Effector memory CD4-positive, alpha-beta T cell (primary cell): ENCODE measurements at places on chromosomes 12 and 14.

GRCh38 chr14:100141098-100141497 lies 18.3 kb downstream of the DEGS2 start:
- peaks cover 85% of the 10 kb centered on the region for H3K36me3 ChIP-seq
- no peak overlapping the region for H3K27ac ChIP-seq
- no peak for DNase-seq
- H3K4me1 ChIP-seq, result no peaks in the 10 kb centered on the region
- no peaks in the 10 kb centered on the region for H3K27me3 ChIP-seq

- no peaks in the 10 kb centered on the region for H3K4me1 ChIP-seq
- peaks cover 59% of the 10 kb centered on the region for H3K36me3 ChIP-seq
- DNase-seq, result no peak
- no peaks in the 10 kb centered on the region for H3K27me3 ChIP-seq
- H3K27ac ChIP-seq, result no peak overlapping the region
- H3K4me3 ChIP-seq, result no peak overlapping the region
Observed at GRCh38 chr12:57726151-57726883, 12.2 kb downstream of the AGAP2 start.

- no peaks in the 10 kb centered on the region for H3K27me3 ChIP-seq
- no peak overlapping the region for H3K4me3 ChIP-seq
- no peaks in the 10 kb centered on the region for H3K4me1 ChIP-seq
- H3K27ac ChIP-seq, result no peak overlapping the region
- peaks cover 6% of the 10 kb centered on the region for H3K36me3 ChIP-seq
- DNase-seq, result no peak
Observed at GRCh38 chr14:100526057-100526456, 61.2 kb downstream of the BEGAIN start.

DNA sequence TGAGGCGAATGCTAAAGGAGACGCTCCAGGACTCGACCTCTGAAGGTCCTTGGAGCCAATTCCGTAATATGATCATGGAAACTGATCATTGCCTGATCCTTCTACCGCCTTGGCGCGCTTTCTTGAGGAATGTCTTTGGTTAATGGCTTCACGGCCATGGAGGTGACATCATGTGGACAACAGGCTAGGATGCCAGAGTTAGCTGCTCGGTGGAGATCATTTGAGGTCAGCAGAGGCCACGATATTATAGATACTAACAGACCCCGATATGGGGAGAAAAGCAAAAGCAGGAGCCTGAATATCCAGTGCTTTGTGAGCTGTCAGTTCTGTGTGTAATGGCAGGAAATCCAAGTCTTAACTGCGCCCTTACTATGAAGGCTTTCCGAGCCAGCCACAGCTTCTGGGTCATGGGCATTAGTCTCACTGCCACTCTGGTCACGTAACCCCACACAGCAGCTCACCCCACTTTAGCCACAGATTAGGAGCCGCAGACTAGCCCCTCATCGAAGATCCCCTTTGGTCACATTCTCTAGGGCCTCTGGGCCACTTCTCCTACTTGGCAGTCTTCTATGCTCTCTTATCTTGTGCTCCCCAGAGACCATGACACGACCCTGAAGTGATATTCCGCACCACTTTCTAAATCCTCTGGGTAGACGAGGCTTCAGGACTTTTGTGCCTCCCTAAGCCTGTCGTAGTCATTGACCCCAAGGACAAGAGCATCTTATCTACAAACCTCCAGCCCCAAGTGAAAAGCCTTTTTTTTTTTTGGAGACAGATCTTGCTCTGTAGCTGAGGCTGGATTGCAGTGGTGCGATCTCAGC lies 724 bp upstream of the CS start:
- H3K36me3 ChIP-seq, result no peaks in the 10 kb centered on the region
- no peaks in the 10 kb centered on the region for H3K27me3 ChIP-seq
- H3K4me3 ChIP-seq, result peak overlapping the region; percentile 44
- peak overlapping the region; percentile 94 for H3K27ac ChIP-seq

- no peaks in the 10 kb centered on the region for H3K4me1 ChIP-seq
- no peak overlapping the region for H3K4me3 ChIP-seq
- no peaks in the 10 kb centered on the region for H3K36me3 ChIP-seq
- H3K27ac ChIP-seq, result no peak overlapping the region
Observed at GRCh38 chr14:63180011-63180410, 24.2 kb upstream of the RHOJ start.

- no peak for DNase-seq
- H3K27ac ChIP-seq, result no peak overlapping the region
- H3K36me3 ChIP-seq, result no peaks in the 10 kb centered on the region
- peak overlapping the region; percentile 22 for H3K4me3 ChIP-seq
Observed at GRCh38 chr12:92556141-92556540, 146.6 kb upstream of the PLEKHG7 start.

- H3K36me3 ChIP-seq, result peaks cover 5% of the 10 kb centered on the region
- H3K4me1 ChIP-seq, result peaks cover 40% of the 10 kb centered on the region
- DNase-seq, result peak; percentile 52
- H3K27ac ChIP-seq, result peak overlapping the region; percentile 91
- no peaks in the 10 kb centered on the region for H3K27me3 ChIP-seq
Observed at GRCh38 chr14:91415794-91416743, 1.6 kb downstream of the CCDC88C start.

DNA sequence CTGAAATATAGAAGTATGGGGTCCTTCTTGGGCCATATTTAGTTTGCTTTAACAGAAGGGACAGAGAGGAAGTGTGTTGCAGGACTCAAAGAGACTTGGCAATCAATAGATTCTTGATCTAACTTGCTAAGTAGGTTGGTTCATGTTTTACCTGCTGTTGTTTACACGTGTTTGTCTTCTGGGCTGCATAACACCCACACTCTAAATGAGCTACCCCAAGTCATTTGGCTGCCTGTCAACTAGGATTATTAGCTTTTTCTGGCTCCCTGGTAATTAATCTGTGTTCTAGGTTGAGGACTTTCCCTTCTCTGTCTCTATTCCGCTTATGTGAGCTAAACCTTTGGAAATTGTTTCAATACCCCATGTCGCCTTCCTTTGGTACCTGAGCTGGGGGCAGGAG lies 10.1 kb upstream of the TBPL2 start:
- no peak overlapping the region for H3K27ac ChIP-seq
- peaks cover 3% of the 10 kb centered on the region for H3K27me3 ChIP-seq
- no peak for DNase-seq
- H3K36me3 ChIP-seq, result no peaks in the 10 kb centered on the region
- H3K4me3 ChIP-seq, result no peak overlapping the region
- H3K4me1 ChIP-seq, result no peaks in the 10 kb centered on the region

DNA sequence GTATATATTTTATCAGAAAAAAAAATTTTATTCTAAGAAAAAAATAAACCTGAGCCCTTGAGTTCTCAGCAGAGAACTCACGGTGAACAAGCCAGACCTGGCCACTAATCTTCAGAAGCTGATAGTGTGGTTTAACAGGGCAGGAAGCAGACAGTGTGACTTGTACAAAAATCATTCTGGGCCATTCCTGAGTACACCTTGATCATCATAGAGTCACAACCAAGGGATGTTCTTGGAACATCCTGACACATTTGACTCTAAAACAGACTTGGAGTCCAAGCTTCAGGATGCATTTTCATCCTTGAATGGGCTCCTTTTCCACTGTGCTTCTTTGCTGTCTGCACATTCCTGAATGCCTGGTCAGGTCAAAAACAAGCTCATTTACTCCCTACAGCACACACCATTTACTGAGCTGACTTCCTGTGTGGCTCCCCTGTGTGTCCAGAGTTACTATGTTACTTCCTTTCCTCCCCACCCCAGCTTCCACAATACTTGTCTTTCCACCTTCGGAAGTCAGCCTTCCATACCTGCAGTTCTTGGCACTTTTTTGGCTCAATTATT lies 112.0 kb downstream of the ANO6 start:
- H3K27me3 ChIP-seq, result no peaks in the 10 kb centered on the region
- H3K4me3 ChIP-seq, result no peak overlapping the region
- no peak for DNase-seq
- H3K36me3 ChIP-seq, result peaks cover 10% of the 10 kb centered on the region
- H3K4me1 ChIP-seq, result no peaks in the 10 kb centered on the region
- no peak overlapping the region for H3K27ac ChIP-seq

DNA sequence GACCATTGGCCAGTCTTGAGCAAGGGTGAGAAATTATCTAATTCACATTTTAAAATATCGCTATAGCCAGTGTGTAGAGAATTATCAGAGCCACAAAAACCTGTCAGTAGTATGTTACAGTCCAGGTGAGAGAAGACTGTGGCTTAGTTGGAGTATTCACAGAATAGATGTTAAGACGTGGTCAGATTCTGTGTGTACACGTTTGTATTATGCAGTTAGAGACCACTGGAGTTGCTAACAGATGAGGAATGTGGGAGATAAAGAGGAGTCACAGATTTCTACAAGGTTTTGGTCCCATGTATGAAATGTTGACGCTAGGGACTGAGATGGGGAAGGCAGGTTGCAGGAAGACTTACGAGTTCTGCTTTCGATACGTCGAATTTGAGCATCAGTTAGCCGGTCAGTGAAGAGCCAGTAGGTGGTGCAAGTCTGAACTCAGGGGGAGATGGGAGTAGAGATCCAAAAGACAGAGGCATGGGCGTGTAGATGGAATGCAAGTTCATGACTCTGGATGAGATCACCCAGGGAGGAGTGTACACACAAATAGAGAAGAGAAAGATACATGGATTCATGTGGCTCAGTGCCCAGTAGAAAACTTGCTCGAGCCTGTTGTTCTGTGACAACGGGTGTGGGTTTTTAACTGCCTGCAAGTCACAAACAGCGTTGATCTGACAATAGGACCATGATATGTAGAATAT lies 114.8 kb upstream of the FLRT2 start:
- H3K4me3 ChIP-seq, result no peak overlapping the region
- no peaks in the 10 kb centered on the region for H3K4me1 ChIP-seq
- no peaks in the 10 kb centered on the region for H3K27me3 ChIP-seq
- no peak for DNase-seq
- H3K36me3 ChIP-seq, result no peaks in the 10 kb centered on the region

DNA sequence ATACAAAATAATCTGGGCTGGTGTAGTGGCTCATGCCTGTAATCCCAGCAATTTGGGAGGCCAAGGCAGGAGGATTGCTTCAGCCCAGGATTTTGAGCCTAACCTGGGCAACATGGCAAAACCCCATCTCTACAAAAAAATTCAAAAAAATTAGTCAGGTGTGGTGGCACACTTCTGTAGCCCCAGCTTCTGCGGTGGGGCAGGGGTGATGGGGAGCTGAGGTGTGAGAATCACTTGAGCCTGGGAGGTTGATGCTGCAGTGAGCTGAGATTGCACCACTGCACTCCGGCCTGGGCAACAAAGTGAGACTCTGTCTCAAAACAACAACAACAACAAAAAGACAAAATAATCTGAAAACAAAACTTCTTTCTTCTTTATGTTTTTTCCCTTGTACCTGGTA lies 66.0 kb downstream of the TC2N start:
- no peaks in the 10 kb centered on the region for H3K27me3 ChIP-seq
- no peak overlapping the region for H3K4me3 ChIP-seq
- DNase-seq, result no peak
- no peak overlapping the region for H3K27ac ChIP-seq
